ENCODE measurements at places on chromosomes 7 and 10.

GRCh38 chr7:538764-539685 lies 19.4 kb upstream of the PDGFA start:
- no peak for DNase-seq

GRCh38 chr7:30924624-30925023 lies 13.0 kb downstream of the AQP1 start:
- DNase-seq, result peak; percentile 0

GRCh38 chr7:98400542-98401340 lies at the start of gene BAIAP2L1:
TSS of gene BAIAP2L1 (minus strand) at chr7:98401090. CDS start at chr7:98400852, 238 bp downstream.
- peak; percentile 87 for DNase-seq

- no peak for DNase-seq
Observed at GRCh38 chr7:15446280-15446679, 115.5 kb downstream of the AGMO start.

DNA sequence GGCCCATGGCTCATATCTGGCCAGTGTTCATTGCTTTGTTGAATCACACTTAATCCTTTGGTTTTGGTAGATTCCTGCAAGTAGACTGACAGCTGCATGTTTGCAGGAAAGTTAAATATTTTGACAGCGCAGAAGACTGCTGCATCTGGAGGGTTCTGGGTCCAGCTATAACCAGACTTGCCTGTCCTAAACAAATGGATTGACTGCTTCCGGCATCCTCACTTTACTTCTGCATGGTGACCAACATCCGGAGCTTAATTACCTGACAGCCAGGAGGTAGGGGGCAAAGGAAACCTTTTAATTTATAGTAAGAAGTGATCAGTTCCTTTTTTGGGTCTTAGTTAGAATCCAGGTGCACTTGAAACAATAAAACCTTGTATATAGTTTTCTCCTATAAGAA lies 263.3 kb downstream of the SNX10 start:
- no peak for DNase-seq

DNA sequence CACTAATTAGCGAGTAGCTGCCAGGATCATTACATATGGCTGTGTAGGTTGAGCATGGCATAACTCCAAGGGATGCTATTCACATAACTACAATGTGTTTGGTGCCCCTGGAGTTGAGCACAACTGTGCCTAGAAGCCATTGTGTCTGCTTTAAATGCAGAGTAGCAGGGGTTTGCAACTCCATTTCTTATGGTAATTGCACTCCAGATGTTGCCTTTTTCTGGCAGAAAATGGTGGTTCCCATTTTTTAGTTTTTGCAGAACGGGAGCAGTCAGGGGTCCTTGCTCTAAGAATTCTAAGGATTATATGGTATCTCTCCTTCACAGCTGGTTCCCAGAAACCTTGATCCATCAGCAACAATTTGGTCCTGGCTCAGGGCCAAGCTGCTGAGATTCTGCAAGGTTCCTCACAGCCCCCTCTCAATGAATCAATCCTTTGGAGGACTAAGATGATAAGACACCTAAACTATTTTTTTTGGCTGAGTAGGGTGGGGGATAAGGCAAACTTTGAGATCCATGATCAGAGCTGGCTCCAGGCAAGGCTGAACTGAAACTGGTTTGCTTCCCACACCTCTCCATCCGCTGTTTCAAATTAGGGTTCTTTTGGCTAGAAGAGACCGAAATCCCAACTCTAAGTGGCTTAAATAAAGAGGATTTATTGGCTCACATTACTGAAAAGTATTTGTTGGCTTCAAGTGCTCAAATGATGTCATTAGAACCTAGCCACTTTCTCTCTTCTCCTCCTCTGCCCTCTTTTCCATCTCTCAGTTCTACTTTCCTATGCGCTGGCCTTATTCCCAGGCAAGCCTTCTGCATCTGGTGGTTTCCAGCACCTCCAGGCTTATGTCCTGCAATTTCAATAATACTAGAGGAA lies 97.5 kb upstream of the CCDC6 start:
- no peak for DNase-seq

DNA sequence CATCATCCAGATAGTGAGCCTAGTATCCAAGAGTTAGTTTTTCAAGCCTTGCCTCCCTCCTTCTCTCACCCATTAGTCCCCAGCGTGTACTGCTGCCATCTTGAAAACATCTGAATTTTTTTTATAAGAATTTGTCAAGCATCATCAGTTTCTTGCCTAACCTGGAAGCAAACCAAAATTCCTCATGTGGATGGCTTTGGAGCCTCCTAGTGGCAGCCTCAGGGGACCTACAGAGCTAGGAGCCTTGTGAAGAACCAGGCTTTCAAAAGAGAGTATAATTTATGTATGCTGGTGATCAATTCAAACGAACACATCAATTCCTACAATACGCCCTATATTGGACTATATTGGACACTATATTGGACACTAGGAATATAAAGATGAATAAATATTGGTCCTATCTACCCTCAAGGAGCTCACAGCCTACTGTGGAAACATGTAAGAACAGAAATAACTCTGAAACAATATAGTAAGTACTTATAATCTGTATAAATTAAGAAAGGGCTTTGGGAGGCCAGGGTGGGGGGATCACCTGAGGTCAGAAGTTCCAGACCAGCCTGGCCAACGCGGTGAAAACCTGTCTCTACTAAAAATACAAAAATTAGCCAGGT lies 63.4 kb downstream of the HPSE2 start:
- DNase-seq, result peak; percentile 8

GRCh38 chr7:44575054-44575453 lies 1.3 kb upstream of the DDX56 start:
- no peak for DNase-seq

DNA sequence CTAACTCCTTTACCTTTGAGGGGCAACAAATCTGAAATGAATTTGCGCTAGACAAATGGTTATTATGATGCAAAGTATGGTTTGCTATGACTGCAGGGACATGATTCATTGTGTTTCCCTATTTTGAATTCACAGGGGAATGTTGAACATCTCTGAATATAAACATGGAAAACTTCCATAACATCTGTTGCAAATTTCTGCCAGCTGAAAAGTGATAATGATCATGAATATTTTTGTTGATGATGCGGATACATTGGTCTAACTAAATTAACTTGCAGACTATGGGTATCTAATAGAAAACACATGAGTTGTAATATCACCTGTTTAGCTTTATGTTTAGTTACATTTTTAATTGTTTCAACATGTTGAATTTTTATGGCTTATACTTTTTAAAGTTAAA lies 1325.5 kb downstream of the REEP3 start:
- DNase-seq, result no peak

DNA sequence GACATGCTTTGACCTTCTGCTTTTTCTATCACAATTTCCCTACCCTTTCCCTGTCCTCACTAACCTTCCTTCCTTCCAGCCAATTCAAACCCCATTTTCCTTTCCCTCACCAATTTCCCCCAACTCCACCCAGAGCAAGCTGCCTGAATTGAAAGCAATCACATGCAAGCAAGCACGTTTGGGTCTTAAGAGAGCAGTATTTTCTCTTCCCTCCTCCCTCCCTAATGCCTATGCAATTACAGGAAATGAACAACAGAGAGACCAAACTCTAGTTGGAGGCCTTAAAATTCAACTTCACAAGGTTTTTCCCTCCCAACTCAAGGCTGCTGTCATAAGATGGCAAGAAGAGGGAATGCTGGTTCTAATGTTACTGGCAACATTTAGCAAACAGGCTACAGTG lies 117.2 kb downstream of the MYOF start:
- DNase-seq, result no peak

DNA sequence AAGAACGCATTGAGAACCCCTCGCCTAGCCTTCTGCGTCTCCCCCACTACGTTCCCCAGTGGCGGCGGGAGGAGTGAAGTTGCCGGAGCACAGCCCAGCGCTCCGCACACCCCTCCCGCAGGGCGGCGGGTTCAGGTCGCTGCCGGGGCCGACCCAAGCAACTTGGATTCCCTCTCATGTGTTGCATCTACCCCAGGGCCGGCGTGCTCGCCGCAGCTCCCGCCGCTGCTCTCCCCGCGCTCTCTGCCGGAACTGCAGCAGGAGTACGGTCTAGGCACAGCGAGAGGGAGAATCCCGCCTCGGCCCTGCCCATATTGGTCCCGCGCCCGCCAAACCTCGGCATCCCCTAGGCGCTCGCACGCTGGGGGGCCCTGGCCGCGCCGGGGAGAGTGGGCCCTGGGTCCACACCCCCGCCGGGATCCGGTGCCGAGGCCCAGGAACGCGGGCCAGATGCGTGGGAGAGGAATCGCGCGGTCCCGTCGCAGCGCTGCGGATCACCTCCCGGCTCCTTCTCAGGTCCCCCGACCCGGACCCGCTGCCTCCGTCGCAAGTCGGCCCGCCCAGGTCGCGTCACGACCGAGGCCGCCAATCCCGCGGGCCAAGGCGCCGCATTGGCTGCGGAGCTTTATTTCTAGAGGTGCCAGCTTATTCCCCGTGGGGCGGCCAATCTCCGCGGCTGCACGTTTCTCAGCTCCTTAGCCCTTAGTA lies 648 bp upstream of the TMEM243 start:
- peak; percentile 91 for DNase-seq

DNA sequence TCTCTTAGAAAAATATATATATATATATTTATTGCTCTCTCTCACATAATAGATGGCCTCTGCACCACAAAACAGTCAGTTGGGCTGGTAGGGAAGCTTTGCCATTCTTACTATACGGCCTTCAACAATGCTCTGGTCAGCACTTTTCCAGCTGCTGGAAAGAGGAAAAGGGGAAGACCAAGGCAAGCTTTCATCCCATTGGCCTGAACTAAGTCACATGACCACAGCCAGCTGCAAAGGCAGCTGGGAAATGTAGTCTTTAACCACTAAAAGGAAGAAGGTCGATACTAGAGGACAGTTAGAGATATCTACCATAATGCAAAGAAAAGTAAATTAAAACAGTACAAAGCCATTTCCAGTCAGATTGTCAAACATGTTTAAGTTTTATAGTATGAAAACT lies 58.4 kb upstream of the MACROH2A2 start:
- peak; percentile 15 for DNase-seq

DNA sequence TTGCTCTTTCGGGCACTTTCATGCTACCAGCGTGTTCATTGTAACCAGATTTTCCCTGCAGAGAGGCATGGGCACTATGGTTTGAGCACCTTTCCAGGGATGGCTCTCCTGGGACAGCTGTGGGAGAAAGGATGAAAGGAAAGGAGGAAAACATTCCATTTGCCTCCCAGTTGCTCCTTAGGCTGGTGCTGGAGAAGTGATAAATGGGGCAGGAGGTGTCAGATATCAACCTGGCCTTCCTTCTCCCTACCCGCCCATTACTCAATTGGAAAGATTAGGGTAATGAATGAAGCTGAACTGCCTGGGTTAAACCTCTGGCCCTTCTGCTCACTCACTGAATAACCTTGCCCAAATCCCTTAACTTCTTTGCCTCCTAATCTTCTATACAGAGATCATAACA lies 228.4 kb downstream of the PLXNA4 start:
- no peak for DNase-seq

DNA sequence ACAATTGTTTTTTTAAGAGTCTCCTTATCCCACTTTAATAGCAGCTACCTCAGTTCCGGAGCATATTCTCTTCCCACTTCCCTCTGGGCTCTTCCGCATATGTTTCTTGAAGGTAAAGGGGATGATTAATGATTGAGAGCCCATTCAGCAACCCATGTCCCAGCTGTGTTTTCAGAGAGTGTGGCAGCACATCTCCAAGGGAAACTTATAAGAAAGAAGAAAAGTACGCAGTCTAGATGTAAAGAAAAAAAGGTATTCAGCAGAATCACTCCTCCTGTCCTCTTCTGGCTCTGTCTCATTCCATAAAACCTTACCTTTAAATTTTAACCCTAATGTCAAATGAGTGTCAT lies 9.7 kb upstream of the ANKRD7 start:
- DNase-seq, result no peak

GRCh38 chr10:128049226-128050120 lies 76.8 kb downstream of the MKI67 start:
- DNase-seq, result no peak

- no peak for DNase-seq
Observed at GRCh38 chr7:77354484-77354883, 61.7 kb downstream of the GSAP start.

DNA sequence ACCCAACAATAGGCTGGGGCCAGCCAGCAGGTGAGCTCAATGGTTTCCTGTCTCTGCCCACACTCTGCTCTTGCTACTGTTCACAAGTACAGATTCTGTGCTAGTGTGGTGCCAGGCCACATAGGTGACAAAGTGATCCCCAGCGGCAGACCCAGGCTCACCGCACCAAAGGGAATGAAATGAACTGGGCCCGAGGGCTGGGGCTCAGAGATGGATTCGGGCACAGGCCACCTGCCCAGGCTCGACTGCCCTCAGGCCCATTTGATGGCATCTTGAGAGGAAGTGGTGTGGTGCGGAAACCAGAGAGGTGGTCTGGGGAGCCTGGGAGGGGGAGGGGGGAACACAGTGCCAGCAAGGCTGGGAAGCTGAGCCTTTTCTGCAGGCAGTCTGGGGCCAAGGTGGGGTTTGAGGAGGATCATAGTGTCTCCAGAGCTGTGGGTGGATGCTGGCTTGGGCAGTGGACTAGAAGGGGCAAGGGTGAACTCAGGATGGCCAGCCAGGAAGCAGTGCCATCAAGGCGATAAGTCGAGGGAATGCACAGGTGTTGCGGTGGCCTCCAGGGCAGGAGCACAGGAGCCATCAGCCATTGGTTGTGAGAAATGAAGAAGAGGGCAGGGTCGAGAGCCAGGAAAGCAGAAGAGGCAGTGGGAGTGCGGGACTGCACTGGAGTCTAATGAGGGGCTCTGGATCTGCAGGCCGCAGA lies 85.2 kb downstream of the ARHGAP22 start:
- DNase-seq, result no peak

DNA sequence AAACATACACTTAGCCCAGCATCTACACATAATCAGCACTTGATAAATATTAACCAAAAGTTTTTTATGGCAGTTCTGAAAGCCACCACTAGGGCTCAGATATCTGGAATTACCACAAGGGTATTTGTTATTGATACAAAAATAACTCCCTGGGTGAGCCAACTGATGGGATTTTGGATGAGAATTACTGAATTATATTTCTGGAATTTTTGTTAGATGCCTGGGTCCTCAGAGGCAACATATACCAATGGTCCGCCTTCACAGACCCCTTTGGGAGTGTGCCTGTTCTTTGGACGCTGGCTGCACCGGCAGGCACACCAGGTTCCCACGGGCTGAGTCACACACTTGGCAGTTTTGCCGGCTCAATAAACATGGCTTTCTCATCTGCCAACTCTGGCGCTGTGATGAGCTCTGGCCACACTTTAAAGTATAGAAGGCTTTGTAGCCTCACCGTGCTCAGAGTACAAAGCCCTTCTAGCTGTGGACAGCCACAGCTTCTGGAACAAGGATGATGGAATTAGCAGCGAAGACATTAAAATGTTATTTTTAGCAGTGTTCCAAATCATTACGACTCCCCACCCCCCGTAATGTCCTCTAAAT lies 24.5 kb upstream of the EEPD1 start:
- no peak for DNase-seq

DNA sequence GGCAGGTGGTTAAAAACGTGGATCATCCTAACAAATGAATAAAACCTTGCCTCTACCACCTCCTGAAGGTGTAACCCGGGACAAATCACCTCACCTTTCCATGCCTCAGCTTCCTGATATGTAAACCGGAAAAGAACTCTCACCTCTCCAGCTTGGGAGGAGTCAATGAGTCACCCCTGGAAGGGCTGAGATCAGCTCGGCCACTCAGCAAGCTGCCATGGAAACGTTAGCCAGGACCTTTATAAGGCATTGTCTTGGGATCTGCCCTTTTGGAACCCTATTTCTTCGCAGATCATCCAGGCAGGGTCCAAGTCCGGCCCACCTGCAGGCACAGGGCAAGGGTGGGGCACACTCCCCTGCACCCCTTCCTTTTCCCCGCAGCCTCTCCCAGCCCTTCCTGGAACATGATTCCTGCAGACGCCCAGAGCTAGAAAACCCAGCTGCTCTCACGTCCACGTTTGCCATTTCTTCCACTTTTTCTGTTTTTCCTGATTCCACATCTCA lies 81.6 kb upstream of the PFKP start:
- no peak for DNase-seq
